ENCODE measurements at places on chromosomes 7 and 10.

GRCh38 chr7:158574308-158575036 is 13.2 kb downstream of the PTPRN2 start:
- DNase-seq: no peak

GRCh38 chr7:148144827-148145226 is 445.7 kb upstream of the C7orf33 start:
- no peak for DNase-seq

GRCh38 chr7:143008007-143008901 is 18.7 kb downstream of the OR9A2 start:
- peak; percentile 76 for DNase-seq

- DNase-seq: no peak
Measured at GRCh38 chr10:1509011-1509530, 228.3 kb downstream of the ADARB2 start.

- DNase-seq: no peak
Measured at GRCh38 chr10:131789516-131789915, 111.3 kb upstream of the PPP2R2D start.

- DNase-seq: no peak
Measured at GRCh38 chr10:48970046-48970445, 30.4 kb upstream of the LRRC18 start.

- no peak for DNase-seq
Measured at GRCh38 chr7:137091396-137091795, 222.9 kb downstream of the CHRM2 start.

- DNase-seq: no peak
Measured at GRCh38 chr10:121091961-121092719, 241.0 kb downstream of the WDR11 start.

- no peak for DNase-seq
Measured at GRCh38 chr10:86614853-86615252, 39.5 kb upstream of the OPN4 start.

- DNase-seq: peak; percentile 76
Measured at GRCh38 chr7:22723181-22723601, 3.8 kb upstream of the IL6 start.

DNA sequence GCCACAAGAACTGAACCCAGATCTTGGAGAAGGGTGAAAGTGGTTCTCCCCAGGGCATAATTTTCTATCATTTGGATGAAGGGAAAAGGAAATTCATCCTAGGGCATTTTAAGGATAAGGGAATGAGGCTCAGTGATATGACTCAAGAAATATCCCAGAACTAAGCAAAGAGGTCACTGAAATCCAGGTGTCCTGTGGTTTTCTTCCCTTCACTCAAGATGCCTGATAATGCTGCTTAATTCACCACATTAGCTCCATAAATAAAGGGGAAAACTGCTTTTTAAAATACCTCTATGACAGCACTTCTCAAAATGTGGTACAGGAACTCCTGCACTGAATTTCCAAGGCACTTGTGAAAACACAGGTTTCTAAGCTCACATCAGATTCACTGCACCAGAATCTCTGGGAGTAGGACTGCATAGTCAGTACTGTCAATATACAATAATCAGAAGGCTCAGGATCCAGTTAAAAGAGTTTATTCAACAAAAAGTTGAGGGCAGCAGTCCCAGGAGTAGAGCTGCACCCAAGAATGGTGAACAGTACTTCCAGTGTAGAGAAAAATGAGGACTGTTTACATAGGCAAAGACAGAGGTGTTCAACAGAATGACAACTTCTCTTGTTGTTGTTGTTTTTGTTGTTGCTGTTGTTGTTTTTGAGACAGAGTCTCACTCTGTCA is 2.9 kb downstream of the IFIT3 start:
- DNase-seq: no peak

DNA sequence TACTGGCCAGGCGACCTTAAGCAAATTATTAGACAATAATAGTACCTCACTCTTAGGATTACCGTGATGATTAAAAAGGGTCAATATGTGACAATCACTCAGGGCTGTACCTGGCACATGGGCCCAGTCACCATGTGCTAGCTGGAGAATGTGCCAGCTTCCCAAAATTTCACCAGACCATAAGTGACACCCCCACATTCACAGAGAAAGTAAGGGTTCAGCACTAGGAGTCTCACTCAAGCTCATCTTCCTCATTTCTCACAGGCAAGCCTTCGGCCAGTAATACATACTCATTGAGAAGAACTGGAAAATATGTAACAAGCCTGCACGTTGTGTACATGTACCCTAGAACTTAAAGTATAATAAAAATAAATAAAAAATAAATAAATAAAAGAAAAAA is 22.4 kb upstream of the C10orf71 start:
- DNase-seq: no peak

DNA sequence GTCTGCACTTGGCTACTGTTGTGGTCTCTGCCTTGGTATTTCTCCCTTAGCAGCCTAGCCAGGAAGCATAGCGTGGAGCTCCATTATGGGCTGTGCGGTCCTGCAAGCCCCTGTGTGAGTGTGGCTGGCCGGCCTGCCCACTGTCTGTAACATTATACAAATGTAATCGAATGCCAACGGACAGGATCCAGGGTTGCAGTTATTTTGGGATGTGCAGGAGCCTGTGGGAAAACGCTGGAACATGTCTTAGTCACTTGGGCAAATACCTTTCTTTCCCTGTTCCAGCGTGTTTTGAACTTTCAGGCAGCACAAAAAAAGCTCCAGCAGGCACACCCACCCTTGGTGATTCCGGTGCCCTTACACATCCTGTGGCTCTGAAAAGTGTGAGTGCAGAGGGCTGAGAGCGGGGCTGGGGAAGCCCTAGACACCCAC is 29.5 kb downstream of the BAG3 start:
- DNase-seq: no peak

GRCh38 chr10:72061491-72061890 is 26.9 kb downstream of the SPOCK2 start:
- peak; percentile 16 for DNase-seq

Measured in Kasumi-1 (cell line).